Activated CD4-positive, alpha-beta memory T cell treated with anti-CD3 and anti-CD28 coated beads, Interleukin-2, amount 10 ng/mL, durations not matched to agents 7 days and 5 days (primary cell): ENCODE measurements at places on chromosomes 1 and 21. TPM values are rescaled to one million over a fixed set of nuclear protein-coding genes. Genes with fewer than 3 reads are reported as not detected.

DNA sequence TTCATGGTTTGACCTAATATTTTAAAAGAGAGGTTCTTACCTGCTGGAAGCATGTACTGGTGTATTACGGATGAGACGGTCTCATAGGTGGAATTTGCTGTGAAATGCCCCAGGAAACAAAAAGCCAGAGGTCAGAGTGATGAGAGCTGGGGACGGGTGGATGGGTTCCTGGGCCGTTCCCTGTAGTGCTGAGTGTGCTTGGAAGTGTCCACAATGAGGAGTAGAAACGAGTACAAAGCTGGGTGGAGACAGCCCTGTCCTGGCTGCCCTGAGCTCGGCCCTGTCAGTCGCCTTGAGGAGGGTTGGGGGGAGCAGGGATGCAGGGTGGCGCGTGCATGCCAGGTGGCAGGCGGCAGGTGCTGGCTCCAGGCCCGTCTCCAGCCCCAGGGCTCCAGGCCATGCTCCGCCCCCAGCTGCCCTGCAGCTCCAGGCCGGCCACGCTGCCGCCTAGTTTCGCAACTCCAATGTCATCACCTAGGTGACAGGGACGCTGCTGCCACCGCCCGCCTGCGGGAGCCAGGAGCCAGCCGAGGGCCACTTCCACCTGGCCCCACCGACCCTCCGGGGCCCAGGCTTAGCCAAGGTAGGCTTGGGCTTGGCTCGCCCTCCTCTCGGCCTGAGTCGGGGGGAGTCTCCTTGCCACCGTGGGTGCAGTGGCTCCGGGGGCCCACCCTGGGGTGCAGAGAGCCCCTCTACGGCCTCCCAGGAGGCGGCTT lies 16.4 kb downstream of the TP73 start:
- no peak for DNase-seq
- no peak overlapping the region for H3K27ac ChIP-seq
- peaks cover 5% of the 10 kb centered on the region for H3K4me1 ChIP-seq
- no peak overlapping the region for H3K4me3 ChIP-seq
- no peaks in the 10 kb centered on the region for H3K36me3 ChIP-seq

DNA sequence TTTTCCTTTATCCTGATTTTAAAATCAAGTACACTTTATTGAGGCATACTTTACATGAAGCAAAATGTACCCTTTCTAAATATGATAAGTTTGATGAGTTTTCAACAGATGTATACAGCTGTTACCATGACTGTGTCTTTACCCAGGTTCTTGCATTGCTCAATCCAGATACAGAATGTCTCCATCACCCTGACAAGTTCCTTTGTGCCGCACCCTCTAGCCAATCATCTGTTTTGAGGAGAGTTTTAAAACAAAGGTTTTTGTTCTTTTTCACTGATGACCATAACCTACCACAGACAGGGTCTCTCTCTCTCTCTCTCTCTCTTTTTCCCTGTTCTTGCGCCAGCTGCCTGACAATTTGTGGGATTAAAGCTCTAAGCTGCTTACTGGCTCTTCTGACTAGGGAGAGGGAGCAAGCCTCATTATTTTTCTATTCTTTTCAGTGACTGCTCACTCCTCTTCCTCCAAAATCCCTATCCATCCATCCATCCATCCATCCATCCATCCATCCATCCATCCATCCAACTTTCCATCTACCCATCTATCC lies 1.2 kb upstream of the KCNE1 start:
- no peaks in the 10 kb centered on the region for H3K36me3 ChIP-seq
- peaks cover 14% of the 10 kb centered on the region for H3K4me1 ChIP-seq
- peaks cover 2% of the 10 kb centered on the region for H3K27me3 ChIP-seq
- H3K27ac ChIP-seq: no peak overlapping the region
- H3K4me3 ChIP-seq: no peak overlapping the region
- DNase-seq: no peak

DNA sequence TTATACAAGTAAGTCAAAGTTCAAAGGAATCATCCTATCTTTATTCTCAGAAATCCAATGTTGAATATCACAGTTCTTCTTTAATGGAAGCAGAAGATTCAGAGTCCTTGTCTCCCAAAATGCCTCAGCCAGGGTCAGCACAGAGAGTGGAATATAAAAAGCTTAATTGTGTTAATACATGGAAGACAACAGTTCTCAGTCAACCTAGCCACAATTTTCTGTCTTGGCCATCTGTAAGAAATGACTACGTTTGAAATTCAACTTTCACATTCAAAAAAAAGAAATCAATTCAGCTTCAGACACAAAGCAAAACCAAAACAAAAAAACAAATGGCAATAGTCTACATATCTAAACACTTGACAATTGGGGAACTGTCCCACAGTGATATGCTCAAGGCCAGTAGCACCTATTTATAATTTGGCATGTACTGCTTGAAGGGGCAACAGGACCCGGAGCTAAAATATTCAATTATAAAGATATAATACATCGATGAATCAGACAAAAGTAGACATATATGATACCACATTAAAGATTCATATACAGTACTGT lies 27.3 kb upstream of the GLIS1 start:
- H3K4me3 ChIP-seq: peak overlapping the region; percentile 51
- DNase-seq: no peak
- peaks cover 41% of the 10 kb centered on the region for H3K36me3 ChIP-seq
- no peaks in the 10 kb centered on the region for H3K27me3 ChIP-seq
- peaks cover 32% of the 10 kb centered on the region for H3K4me1 ChIP-seq

- H3K27me3 ChIP-seq: no peaks in the 10 kb centered on the region
- peaks cover 80% of the 10 kb centered on the region for H3K4me1 ChIP-seq
- peak overlapping the region; percentile 66 for H3K4me3 ChIP-seq
- peaks cover 75% of the 10 kb centered on the region for H3K36me3 ChIP-seq
- peak; percentile 94 for DNase-seq
- peak overlapping the region; percentile 99 for H3K27ac ChIP-seq
These were observed 7.2 kb downstream of the ZDHHC18 start for GRCh38 chr1:26833432-26834405.

GRCh38 chr1:156728599-156729462 lies at the start of gene ISG20L2:
Gene ISG20L2, minus strand, starts transcription at chr1:156728766. Its CDS starts 1,114 bp downstream, at chr1:156727652.
- peak; percentile 98 for DNase-seq
- peaks cover 24% of the 10 kb centered on the region for H3K4me1 ChIP-seq
- H3K27me3 ChIP-seq: no peaks in the 10 kb centered on the region
- H3K36me3 ChIP-seq: peaks cover 35% of the 10 kb centered on the region
- no peak within 1 kb of the TSS for H3K4me3 ChIP-seq

DNA sequence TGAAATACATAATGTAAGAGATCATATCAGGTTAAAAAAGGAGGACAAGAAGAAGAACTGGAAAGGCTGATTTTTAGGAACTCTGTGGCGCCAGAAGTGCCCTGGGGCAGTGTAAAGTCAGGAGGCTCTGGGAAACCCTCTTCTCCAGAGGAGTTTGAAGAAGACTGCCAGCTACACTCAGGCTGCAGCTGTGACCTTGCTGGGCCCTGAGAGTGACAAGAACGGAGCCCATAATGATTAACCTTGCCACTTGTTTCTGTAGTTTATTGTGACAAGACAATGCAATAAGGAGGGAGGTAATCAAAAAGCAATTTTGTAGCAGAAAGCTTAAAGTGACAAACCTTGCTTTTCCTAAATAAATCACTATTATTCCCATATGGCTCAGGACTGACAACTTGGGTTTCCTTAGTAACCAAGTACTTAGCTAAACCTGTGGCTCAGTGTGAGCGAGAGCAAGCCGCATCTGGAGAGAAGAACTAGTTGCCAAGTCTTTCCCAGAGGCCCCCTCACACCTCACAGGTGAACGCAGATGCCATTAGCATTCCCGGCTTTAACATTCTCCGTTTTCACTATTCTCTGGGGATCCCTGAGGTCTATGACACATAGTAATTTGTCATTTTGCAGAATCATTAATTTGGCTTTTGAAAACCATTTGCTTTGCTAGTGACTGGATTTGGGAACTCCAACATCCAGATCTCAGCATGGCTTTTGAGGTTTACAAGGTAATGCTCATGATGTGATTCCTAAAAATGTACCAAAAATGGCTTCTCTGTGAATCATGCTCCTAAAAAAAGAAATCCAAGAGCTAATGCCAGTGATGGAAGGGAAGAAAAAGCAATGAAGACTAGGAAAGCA lies 115.9 kb downstream of the OMA1 start:
- DNase-seq: no peak
- H3K36me3 ChIP-seq: no peaks in the 10 kb centered on the region
- no peak overlapping the region for H3K27ac ChIP-seq
- no peaks in the 10 kb centered on the region for H3K27me3 ChIP-seq

DNA sequence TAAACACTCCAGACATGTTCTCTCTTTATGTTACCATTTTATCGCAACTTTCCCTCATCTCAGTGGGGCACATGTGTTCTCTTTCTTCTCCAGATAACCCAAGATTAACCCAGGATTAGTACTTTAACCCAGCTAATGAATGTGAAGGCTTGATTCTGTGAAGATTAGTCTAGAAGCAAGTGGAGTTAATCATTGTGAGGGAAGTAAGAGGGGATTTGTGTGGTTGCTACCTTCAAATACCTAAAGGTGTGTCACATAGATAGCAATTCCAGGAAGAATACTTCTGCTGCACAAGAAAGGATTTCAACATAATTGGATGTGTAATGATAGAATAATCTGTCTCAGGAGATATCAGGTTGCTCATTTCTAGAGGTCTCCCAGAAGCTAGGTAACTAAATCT lies 327.1 kb downstream of the PBX1 start:
- no peak overlapping the region for H3K4me3 ChIP-seq
- H3K27ac ChIP-seq: no peak overlapping the region
- no peak for DNase-seq
- no peaks in the 10 kb centered on the region for H3K27me3 ChIP-seq
- no peaks in the 10 kb centered on the region for H3K4me1 ChIP-seq
- no peaks in the 10 kb centered on the region for H3K36me3 ChIP-seq

GRCh38 chr1:155051777-155052398 lies 772 bp downstream of the ADAM15 start:
- H3K27ac ChIP-seq: peak overlapping the region; percentile 68
- peak overlapping the region; percentile 84 for H3K4me3 ChIP-seq
- peak; percentile 54 for DNase-seq
- H3K27me3 ChIP-seq: no peaks in the 10 kb centered on the region
- peaks cover 30% of the 10 kb centered on the region for H3K4me1 ChIP-seq
- peaks cover 12% of the 10 kb centered on the region for H3K36me3 ChIP-seq

DNA sequence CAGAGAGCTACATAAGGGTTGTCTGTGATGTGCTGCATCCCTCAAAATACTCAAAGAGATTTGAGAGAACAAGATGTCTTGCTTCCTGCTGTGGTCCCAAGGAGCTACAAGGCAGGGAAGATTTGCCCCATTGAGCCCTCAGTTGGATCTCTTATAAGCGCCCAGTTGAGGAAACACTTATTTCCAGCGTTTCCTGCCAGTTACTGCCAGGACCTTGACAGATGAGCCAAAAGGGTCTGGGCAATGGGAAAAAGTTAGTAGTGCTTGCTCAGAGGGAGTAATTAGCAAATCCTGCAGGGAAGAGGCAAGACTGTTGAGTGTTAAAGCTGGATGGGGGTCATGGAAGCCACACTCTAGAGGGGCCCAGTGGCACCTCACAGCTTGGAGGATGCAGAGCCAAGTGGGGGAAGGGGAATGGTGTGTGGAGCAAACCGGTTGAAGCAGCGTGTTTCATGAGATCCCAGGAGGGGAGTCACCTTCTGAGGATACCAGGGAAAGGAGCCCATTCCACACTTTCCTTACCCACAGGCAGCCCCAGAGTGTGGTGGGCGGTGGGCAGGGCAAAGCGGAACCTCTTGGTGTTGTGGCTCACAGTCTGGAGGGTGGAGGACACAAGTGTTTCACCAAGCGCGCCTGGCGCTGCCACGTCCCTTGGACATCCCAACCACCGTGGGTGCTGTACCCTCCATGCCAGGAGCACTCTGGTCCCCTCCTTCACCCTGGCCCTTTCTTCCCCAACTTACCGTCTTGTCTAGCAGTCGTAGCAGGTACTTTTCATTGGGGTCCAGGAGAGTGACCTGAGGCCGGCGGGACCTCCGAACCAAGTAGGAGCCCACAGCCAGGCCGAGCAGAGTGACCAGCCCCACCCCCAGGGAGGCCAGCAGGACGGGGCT lies 805 bp downstream of the CYB5R1 start:
- H3K27ac ChIP-seq: no peak overlapping the region
- no peaks in the 10 kb centered on the region for H3K27me3 ChIP-seq
- peak overlapping the region; percentile 68 for H3K4me3 ChIP-seq
- no peak for DNase-seq
- peaks cover 11% of the 10 kb centered on the region for H3K36me3 ChIP-seq

DNA sequence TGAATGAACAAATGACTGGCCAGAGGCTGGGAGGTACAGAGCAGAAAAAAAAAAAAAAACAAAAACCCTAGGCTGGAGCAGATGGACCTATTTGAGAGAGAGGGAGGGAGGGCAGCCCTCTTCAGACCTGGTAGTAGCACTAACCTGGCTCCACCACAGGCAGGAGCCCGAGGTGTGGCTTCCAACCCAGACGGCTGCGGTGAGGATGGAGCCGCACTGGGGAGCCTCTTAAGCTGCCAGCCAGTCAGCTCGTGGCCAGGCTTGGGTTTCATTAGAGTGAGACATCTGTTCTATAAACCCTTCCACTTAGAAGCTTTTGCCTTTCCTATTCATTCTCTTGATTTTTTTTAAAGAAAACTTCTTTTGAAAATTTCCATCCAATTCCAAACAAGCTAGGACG lies 16.8 kb downstream of the LGR6 start:
- no peak overlapping the region for H3K27ac ChIP-seq
- no peak overlapping the region for H3K4me3 ChIP-seq
- H3K27me3 ChIP-seq: peaks cover 41% of the 10 kb centered on the region
- no peak for DNase-seq

GRCh38 chr1:53617851-53618499 lies 121.0 kb downstream of the GLIS1 start:
- no peaks in the 10 kb centered on the region for H3K4me1 ChIP-seq
- H3K36me3 ChIP-seq: no peaks in the 10 kb centered on the region
- no peak overlapping the region for H3K4me3 ChIP-seq
- no peak overlapping the region for H3K27ac ChIP-seq
- peaks cover 5% of the 10 kb centered on the region for H3K27me3 ChIP-seq

DNA sequence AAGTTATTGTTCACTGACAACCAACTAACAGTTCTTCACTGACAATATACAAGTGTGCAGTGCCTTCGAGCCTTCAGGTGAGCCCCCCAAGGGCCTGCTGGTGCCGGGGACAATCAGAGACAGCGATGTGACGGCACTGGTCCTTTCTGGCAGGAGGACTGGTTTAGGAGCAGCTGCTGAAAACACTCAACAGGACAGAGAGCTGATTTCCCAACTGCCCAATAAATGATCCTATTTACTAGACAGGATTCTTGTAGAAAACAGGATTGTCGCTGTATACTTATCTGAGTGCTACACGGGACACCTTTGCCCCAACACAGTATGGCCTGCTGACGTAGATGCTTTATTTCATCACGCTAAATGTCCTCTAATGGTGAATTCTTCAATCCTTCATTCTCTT lies 65.4 kb downstream of the TP53BP2 start:
- H3K27me3 ChIP-seq: no peaks in the 10 kb centered on the region
- no peak overlapping the region for H3K27ac ChIP-seq
- H3K36me3 ChIP-seq: peaks cover 44% of the 10 kb centered on the region
- peaks cover 20% of the 10 kb centered on the region for H3K4me1 ChIP-seq
- DNase-seq: no peak

- H3K36me3 ChIP-seq: peaks cover 72% of the 10 kb centered on the region
- no peak overlapping the region for H3K4me3 ChIP-seq
- H3K27ac ChIP-seq: no peak overlapping the region
- peaks cover 13% of the 10 kb centered on the region for H3K4me1 ChIP-seq
- H3K27me3 ChIP-seq: no peaks in the 10 kb centered on the region
These were observed 9.5 kb downstream of the RER1 start for GRCh38 chr1:2400950-2401649.

- H3K4me1 ChIP-seq: peaks cover 6% of the 10 kb centered on the region
- DNase-seq: no peak
- H3K36me3 ChIP-seq: no peaks in the 10 kb centered on the region
These were observed 9.6 kb downstream of the TTLL10 start for GRCh38 chr1:1183221-1183747.

TNFRSF8 gene
- total RNA-seq: 32.9 TPM

FLG2 gene
- total RNA-seq: 0.03 TPM

OR2T33 gene
- not detected for total RNA-seq

DCAF8 gene
- total RNA-seq: 125 TPM

AHCYL1 gene
- total RNA-seq: 57.0 TPM

TNFSF18 gene
- total RNA-seq: not detected

CEP170 gene
- 22.5 TPM for total RNA-seq

TMOD4 gene
- 1.9 TPM for total RNA-seq
